ENCODE measurements at places on chromosomes 5 and 9.

GRCh38 chr5:150517272-150518152, 9.6 kb downstream of the NDST1 start:
- peak; percentile 39 for DNase-seq

- no peak for DNase-seq
Observed at GRCh38 chr5:179777909-179778308, 15.9 kb upstream of the LTC4S start.

GRCh38 chr5:171534043-171534895, 114.8 kb downstream of the FGF18 start:
- DNase-seq: no peak

DNA sequence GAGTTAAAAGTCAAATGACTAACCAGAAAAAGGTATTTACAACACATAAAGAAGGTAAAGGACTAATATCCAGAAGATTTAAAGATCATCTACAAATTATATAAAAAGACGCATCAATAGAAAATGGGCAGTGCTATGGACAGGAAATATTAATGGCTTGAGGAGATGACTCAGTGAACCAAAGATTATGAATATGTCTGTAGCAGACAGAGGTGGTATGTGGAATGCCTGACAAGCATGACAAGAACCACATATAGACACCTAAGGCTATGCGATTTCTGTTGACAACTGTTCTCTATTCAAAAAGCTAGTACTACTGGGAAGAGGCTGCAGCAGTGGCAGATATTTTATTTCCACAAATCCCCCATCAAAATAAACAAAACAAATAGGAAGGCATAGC, 177.0 kb upstream of the SH3GL2 start:
- DNase-seq: no peak

DNA sequence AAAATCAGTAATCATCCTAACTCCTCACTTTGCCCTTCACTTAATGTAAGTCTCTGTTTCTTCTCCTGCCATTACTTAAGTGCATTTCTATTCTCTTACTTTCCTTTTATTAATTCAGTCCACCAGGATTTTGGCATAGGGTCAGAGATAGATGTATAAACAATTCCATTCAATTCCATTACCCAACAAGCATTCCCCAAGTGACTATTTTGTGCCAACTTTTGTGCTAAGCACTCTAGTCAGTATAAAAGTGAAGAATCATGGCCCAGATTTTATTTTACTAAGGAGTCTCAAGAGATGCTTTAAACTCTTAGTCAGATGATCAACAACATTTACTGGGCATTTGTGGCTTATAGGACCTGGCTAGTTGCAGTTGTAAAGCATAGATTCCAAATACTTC, 159.3 kb downstream of the DMAC1 start:
- no peak for DNase-seq

DNA sequence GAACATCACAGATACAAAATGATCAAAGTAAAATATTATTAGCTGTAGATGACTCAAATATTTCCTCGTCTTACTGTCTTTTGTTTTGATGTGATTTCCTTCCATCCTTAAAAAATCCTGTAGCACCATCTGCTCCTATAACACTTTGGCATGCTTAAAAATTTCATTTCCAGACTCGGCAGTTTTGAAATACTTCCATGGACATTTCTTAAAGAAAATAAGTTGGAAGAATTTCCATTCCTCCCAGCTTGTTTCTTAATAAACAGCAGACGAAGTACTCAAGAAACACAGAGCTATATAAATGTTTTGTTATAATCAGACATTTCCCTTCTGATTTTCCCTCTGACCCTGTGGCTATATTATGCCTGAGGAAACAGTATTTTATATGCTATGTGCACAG, 41.2 kb upstream of the SVEP1 start:
- no peak for DNase-seq

DNA sequence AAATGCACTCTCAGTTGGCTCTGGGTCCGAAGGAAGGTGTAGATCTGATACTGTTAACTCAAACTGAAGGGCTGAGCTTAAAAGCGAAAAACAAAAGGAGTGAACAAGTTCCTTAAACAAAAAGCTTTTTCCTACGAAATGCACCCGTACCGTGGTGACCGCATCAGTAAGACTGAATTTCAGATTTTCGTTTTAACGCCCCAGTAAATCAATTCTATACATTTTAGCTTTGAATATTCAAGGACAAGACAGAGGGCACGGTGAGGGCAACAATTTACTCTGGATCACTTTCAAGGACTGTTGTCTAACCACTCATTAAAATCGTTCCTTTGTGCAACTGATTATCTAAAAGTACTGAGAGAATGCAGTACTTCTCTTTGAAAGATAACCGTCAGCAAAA, 1.9 kb downstream of the HOMER1 start:
- no peak for DNase-seq

DNA sequence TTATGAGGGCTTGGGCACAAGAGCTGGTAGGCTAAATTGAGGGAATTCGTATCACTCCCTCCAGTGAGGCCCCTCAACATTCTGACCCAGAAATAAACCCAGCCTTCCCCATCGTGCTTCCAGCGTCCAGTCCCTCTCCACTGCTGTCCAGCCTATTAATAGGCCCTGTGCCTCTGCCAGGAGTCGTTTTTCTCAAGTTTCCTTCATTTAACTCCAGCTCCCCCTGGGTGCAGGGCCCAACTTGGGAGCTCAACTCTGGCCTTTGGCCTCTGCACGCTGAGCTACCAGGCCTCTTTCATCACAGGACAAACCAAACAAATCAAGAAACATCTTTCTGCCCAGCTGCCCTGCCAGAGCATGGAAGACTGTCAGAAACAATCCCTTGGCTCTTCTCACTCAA, 10.0 kb downstream of the HBEGF start:
- DNase-seq: no peak

- DNase-seq: no peak
Observed at GRCh38 chr5:108386345-108387061, 4.6 kb upstream of the FBXL17 start.

DNA sequence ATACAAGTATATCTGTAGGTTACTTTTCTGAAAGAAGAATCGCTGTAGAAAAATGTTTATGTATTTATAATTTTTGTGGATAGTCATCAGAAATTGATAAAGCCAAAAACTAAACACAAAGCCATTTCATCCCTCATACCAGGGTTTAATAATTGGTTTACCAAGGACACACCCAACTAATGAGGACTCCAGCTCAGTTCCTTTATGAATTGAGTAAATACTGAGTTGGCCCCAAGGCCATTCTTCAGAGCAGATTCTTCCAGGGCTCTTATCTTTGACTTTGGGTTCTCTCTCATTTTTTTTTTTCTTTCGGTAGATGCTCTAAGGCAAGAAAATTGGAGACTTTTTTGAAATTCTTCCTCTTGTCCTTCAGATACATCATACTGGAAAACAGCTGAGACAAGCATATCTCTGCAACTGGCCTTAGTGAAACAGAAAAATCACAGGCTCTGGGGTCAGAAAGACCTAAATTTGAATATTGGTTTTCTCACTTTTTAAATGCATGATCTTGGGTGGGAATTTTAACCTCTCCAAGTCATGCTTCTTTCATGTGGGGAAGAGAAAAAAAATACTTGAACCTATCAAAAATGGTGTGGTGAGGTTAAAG, 401.8 kb downstream of the ARHGEF28 start:
- DNase-seq: no peak

GRCh38 chr5:90290648-90291047, 118.9 kb downstream of the CETN3 start:
- no peak for DNase-seq

GRCh38 chr5:102511666-102512065, 12.9 kb upstream of the SLCO6A1 start:
- no peak for DNase-seq

- DNase-seq: no peak
Observed at GRCh38 chr9:95129476-95130291, 187.8 kb downstream of the FANCC start.

DNA sequence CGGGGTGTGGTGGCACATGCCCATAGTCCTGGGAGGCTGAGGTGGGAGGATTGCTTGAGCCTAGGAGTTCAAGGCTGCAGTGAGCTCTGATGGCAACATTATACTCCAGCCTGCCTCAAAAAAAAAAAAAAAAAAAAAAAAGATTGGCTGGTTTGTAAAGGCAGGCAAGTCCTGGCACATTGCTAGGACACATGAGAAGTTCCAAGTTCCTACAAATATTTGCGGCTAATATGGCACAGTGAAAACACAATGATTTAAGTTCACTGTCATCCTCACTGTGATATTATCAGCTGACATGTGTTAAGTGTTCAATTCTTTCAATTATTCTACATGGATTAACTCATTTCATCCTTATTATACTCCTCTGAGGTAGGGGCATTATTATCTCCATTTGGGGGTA, 20.1 kb downstream of the TMEM268 start:
- no peak for DNase-seq

GRCh38 chr5:14667770-14668169, 3.3 kb downstream of the OTULIN start:
- DNase-seq: no peak

- no peak for DNase-seq
Observed at GRCh38 chr5:95283761-95284571, 928 bp downstream of the MCTP1 start.

- DNase-seq: no peak
Observed at GRCh38 chr5:124342027-124342471, 404.4 kb downstream of the ZNF608 start.

GRCh38 chr5:150723845-150724244, 23.0 kb upstream of the RBM22 start:
- DNase-seq: no peak

- no peak for DNase-seq
Observed at GRCh38 chr5:67027171-67027570, 169.4 kb downstream of the CD180 start.

DNA sequence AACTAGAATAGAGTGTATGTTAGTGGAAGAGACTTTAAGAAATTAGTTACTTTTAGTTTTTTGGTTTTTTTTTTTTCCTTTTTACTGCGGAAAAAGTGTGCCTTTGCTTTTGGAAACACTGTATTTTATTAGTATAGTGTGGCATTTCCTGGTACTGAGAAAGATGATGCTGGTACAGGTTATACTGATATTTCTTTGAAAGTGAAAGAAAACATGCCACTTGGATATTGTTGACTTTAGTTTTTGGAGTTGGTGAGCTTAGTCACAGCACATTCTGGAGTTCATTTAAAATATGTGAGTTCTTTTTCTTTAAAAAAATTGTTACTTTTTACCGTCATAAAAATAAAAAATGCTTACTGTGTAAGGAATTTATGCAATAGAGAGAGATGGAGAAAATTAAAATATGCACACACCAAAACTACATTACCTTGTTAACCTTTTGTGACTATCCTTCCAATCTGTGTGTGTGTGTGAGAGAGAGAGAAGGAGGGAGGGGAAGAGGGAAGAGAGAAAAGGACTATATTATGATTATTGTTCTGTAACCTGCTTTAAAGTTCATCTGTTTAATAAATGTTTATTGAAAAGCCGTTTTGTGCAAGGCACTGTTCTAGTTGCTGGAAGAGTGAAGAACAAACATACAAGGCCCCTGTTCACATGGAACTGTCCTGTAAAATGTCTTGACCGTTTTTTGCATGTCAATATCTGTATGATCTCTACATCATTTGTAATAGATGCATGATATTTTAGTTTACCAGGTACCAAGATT, 1.9 kb downstream of the UGCG start:
- no peak for DNase-seq

GRCh38 chr9:14403081-14403480, 89.1 kb upstream of the NFIB start:
- DNase-seq: no peak

DNA sequence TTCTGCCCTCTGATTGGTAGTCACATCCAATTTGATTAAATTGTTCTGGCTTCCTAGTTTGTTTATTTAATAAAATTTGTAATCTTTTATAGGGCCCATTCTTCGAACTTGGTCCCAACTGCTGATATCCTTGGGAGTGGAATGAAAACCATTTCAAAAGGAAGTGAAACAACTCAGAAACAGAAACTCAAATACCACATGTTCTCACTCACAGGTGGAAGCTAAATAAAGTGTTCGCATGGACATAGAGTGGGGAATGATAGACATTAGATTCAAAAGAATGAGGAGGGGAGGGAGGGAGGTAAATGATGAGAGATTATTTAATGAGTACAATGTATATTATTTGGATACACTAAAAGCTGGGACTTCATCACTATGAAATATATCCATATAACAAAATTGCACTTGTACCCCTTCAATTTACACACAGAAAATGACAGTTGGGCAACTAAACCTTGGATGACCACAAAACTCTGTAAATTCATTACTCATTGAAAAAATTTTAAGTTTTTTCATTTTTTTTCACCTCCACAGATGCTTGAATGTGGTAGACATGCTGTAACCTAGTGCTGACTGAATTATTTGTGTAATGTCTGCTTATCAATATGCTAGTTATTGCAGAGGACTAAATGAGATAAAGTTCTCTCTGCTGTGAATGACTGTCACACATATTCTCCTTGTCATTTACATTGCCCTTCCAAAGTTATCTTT, 16.0 kb downstream of the ATP10B start:
- no peak for DNase-seq

- no peak for DNase-seq
Observed at GRCh38 chr9:112894699-112895098, 4.0 kb upstream of the SLC46A2 start.

DNA sequence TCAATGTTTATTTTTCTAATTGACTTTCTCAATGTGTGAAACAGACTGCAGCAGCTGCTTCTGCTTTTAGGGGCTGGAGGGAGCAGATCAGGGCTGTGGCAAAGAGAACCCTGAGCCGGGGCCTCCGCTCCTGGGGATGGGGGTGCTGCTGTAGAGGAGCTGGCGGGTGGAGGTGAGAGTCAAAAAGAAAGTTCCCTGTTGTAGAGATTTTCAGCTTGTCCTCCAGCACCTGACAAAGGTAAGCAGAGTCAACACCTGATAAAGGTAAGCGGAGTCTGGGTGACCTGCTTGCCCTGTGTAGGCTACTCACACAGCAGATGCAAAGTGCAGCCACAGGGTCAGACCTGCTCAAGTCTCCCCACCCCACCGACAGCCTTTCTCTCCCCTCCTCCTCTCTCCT, 252.4 kb upstream of the IRX1 start:
- no peak for DNase-seq

Measured in smooth muscle cell of the brain vasculature (primary cell).